EH (cell line): ENCODE measurements at places on chromosomes 16 and 17.

- DNase-seq: peak; percentile 61
Measured at GRCh38 chr17:17425591-17425990, 51.2 kb upstream of the MED9 start.

DNA sequence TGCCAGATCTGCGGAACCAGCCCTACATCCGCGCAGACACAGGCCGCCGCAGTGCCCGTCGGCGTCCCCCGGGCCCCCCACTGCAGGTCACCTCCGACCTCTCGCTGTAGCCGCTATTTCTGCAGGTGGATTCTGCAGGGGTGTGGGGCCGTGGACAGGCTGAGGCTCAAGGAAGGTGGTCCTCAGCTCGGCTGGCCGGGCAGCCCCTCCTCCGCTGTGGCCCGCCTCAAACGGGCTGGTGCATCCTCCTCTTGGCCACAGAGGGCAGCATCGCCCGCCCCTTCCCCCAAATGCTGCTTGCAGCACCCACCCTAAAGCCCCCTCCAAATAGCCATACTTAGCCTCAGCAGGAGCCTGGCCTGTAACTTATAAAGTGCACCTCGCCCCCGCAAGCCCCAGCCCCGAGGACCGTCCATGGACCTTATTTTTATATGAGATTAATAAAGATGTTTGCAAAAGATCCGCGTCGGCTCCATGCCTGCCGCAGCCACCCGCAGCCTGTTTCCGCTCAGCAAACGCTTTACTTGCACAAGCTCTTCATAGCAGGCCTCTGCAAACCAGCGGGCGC lies 14.9 kb downstream of the SPATA32 start:
- no peak for DNase-seq

DNA sequence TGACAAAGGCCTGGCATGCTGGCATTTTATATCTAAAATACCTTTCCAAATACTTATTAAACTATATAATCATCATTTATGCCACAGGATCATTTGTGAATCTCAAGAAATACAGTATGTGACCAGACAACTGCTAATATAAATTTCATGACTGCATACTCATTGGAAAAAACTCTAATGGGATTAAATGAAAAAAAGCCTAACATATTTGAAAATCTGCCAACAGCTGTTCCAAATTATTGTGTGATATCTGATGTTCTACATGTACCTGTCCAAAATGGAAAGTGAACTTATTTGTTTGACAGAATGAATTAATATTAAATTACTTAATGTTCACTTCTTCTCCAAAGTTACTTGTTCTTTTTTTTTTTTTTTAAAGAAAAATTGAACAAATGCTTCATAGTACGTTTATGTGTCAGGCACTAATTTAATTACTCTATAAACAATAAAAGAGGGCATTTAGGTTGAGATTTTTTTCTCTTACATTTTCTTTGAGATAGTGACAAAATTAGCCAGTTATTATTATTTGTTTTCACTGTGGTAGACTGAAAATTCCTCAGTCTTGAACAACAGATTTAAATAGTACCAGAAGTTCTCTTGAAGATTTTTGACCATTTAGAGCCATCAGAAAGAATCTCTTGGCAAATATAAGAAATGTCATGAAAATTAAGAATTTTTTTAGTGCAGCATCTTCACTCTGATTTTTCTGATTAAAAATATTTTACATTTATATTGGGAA lies 114.0 kb downstream of the FTO start:
- DNase-seq: peak; percentile 75

- DNase-seq: no peak
Measured at GRCh38 chr17:62802561-62803205, 5.4 kb downstream of the MARCHF10 start.
